ENCODE measurements at places on chromosomes 3 and 15.

DNA sequence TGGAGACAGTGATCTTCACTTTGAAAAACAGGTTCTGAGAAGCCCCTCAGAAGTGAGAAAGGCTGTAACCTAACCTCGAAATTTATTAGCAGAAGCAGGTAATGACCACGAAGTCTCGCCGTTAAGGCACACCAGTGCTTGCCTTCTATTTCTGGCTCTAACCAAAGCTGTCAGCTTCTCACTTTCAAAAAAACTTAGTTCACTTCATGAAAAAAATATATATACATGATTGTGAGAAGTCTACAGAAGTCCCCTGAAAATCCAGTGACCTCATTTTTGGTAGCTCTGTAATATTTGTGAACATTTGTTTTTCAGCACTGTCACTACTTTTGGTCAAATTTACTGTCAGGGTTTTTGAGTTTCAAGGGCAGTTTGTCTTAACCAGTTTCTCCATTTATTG is 19.1 kb upstream of the AKAP13 start:
- DNase-seq, result no peak

DNA sequence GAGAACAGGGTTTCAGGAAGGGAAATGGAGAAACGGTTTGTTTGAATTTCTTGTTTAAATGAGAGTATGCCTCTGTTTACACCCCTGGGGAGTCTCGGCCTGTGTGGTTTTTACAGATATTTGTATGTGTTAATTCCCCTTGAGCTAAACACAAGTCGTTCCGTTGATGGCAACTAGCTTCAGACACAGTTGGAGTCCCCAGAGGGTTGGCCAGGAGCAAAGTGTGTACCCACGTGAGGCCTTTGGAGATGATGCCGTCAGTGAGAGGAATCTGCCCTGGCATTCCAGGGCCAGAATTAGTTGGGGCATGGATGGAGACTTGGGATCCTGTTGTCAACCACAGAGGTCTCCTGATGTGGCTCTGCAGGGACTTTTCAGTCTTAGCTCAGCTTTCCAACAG is 44.0 kb downstream of the CEMIP start:
- no peak for DNase-seq

DNA sequence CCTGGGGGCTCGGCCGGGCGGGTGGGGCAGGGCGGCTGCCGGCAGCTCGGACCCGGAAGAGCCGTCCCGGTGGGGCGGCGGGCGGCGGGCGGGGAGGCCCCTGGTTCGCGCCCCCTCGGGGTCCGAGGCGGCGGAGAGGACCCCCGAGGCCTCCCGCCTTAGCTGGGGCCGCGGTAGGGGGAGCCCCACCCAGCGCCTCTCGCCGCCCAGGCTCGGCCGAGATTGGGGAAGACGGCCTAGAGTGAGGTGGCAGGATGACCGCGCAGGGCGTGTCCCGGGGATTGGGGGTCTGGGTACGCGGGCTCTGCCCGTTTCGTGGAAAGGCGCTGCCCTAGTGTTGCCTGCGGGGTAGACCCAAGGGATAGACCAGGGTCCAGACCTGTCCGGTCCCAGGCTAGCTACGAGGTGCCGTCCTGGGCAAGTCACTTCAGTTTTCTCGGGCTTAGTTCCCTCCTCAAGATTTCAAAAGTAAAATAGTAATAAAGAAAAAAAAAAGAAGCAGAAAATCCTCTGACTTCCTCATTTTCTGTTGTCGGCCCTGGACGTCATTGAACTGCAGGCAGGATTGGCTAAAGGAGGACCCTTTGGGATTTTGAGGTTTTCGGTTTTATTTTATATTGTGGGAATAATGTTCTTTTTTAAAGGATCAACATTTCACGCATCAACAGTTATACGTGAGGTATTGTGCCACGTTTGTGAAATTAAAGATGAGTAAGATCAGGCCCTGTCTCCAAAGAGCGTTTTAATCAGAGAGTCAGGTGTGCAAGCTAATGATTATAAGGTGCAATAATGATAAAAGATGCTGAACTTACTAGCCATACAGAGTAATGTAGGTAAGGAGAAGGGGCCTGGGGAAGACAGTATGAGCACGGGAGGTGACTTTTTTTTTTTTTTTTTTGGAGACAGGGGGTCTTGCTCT is 679 bp downstream of the IQGAP1 start:
- DNase-seq, result peak; percentile 32

DNA sequence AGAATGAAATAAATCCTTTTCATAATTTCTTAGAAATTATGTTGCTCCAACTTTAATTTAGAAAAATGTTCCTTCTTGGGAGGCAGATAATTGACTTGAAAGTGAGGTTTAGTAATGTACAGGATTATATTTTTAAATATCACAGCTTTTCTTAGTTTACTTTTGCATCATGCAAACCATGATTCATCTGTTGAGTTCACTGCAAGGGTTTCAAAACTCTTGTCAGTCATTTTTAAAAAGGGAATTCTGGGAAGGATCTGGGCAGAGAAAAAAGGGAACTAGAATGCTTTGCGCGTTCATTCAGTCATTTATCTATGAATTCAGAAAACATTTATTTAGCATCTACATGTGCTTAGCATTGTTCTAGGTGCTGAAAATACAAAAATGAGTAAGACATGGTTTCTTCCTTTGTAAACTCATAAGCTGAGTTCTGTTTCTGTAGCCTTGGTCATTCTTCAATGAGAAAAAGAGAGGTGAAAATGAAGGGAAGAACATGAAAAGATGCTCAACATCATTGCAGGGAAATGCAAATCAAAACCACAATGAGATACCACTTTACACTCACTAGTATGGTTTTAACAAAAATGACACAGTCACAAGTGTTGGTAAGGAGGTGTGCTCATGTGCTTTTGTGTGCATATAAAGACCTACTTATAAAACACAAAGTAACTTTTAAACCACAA is 209.1 kb downstream of the NR1D2 start:
- DNase-seq, result no peak

GRCh38 chr3:28033059-28033784 is 208.2 kb upstream of the CMC1 start:
- no peak for DNase-seq

- DNase-seq, result no peak
Measured at GRCh38 chr3:41405466-41405865, 206.2 kb downstream of the CTNNB1 start.

- no peak for DNase-seq
Measured at GRCh38 chr15:94858449-94858848, 627.1 kb downstream of the MCTP2 start.

- no peak for DNase-seq
Measured at GRCh38 chr3:169930843-169931242, 19.5 kb downstream of the SAMD7 start.

DNA sequence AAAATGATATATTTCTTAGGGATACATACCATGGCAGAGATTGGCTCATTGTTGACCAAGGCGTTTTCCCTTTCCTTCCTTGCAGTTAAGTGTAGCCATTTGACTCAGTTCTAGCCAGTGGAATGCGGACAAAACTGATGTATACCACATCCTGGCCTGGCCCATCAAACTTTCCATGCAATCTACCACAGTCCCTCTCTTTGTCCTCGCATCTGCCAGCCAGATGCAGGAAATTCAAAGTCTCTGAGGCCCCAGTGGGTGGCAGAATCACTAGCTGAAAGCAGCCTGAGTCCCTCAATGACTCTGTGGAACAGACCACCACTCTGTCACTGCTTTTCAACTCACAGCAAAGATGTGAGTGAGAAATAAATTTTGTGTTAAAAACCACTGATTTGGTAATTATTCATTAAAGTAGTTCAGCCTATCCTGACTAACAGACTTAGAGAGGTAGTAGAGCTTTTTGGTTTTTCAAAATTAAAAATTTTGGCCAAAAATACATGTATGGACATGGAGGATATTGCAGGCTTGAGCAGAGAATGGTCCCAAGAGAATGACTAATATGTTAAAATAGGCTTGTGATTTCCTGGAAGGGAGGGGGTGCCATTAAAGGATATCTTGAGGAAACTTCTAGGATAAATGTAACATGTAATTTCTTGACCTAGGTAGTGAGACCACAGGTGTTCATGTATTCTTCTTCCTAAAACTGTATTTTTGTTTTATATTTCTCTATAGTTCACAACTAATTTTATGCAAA is 10.9 kb downstream of the LRRFIP2 start:
- no peak for DNase-seq

GRCh38 chr15:63595065-63595464 is 2.1 kb upstream of the FBXL22 start:
- no peak for DNase-seq

- DNase-seq, result no peak
Measured at GRCh38 chr3:186247821-186248814, 113.9 kb downstream of the DGKG start.

GRCh38 chr3:124701687-124702086 is 28.6 kb upstream of the UMPS start:
- no peak for DNase-seq

GRCh38 chr3:53843195-53844177 is 2.7 kb downstream of the CHDH start:
- no peak for DNase-seq

DNA sequence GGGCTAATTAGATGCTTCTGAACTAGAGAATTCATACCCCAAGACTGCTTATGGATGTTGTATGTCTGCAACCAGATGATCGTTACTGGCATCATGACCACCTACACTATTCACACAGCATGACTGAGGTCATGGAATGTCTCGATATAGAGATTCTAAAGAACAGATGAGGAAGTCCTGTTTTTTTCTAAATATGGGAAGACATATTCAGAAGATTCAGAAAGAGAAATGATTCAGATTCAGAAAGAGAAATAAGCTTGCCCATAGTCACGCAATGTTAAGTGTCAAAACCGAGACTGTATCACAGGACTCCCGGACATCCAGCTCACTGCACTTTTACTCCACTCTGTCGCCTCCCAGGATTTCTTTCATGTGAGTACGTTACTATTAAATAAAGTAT is 136.2 kb downstream of the TPRG1 start:
- no peak for DNase-seq

DNA sequence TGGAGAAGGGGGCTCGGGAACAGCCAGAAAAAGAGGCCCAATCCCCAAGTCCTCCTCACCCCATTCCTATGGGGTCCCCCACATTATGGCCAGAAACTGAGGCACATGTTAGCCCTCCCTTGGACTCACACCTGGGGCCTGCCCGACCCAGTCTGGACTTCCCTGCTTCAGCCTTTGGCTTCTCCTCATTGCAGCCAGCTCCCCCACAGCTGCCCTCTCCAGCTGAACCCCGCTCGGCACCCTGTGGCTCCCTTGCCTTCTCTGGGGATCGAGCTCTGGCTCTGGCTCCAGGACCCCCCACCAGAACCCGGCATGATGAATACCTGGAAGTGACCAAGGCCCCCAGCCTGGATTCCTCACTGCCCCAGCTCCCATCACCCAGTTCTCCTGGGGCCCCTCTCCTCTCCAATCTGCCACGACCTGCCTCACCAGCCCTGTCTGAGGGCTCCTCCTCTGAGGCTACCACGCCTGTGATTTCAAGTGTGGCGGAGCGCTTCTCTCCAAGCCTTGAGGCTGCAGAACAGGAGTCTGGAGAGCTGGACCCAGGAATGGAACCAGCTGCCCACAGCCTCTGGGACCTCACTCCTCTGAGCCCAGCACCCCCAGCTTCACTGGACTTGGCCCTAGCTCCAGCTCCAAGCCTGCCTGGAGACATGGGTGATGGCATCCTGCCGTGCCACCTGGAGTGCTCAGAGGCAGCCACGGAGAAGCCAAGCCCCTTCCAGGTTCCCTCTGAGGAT is 10.6 kb downstream of the MAP1A start:
- DNase-seq, result no peak

GRCh38 chr3:175735866-175736265 is 876.7 kb downstream of the NAALADL2 start:
- DNase-seq, result no peak

DNA sequence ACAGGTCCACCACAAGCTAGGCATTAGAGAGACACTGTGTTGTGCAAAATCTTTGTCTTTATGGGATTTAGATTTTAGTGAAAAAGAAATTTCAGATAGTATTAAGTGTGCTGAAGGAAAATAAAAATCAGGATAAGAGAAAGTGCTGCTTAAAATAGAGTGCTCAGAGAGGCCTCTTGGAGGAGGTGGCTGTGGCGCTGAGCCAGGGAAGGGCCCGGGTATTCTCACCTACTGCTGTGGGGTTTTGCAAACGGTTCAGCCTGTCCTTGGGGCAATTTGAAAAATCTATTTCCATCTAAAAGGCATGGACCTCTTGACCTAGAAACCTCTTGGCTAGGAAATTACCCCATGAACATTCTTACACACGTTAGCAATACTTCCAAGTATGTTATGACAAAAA is 267.7 kb downstream of the TJP1 start:
- no peak for DNase-seq

DNA sequence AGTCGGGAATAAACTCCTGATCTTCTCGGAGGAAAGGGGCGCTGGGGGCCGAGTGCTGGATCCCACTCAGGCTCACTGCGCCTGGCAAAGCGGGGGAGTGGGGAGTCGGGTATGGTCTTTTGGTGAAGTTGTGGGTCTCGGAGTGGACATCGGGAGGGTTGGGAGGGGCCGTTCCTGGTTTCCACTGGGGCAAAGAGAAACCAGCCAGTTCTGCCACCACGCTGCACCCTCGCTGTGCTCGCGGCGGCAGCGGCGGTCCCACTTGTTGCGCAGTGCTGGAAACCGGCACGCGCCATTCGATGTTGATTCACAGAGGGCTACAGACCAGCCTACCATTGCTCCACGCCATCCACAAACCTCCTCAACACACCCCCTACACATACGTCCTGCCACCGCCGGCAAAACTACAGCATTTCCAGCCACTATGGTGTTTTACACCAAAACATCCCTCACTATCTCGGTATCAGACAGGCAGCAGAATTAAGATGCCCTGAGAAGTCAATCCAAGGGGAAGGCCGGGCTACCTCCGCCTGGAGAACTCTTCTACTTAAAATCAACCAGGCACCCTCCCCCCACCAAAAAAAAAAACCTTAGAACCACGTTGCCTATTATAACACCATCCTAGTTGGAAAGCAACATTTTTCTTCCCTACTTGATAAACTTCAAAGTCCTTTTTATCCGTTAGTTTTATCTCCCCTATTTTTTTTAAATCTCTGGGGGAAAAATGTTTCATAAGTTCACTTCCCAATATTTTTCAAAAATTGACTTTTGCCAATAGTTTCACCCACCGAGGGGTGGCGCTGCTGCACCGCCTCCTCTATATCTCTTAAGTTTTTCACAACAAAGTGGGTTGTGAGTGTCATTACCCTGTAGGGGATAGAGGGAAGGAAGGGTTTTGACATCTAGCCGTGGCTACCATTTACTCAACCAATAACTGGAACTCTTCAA is 3.6 kb downstream of the BCL6 start:
- peak; percentile 59 for DNase-seq

GRCh38 chr15:66233487-66234415 is 19.8 kb downstream of the MEGF11 start:
- DNase-seq, result no peak

DNA sequence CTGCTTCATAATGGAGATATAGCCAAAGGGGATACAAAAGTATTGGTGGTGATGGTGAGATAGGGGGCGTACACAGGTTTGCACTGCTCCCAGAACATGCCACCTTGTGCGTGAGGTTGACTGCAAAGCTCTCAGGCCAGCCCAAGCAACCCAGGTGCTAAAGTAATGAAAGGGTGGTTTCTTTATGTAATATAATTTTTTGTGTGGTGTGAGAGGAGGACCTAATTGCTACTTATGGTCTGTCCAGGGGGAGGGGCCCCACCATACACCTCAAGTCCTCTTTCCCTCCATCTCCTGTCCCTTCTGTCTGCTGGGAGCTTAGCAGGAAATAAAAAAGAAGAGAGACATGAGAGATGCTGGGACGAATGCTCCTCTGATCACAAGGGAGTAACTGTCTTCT is 53.8 kb downstream of the STARD5 start:
- DNase-seq, result no peak

- DNase-seq, result no peak
Measured at GRCh38 chr15:59378855-59379254, 6.2 kb upstream of the MYO1E start.
